ENCODE measurements at places on chromosomes 13 and 19. TPM values are rescaled to one million over a fixed set of nuclear protein-coding genes. Genes with fewer than 3 reads are reported as not detected.
A peak's percentile ranks its signal among the peaks of the same experiment; 100 is the strongest.

PNMA8A gene
- total RNA-seq: 68.1 TPM

DNA sequence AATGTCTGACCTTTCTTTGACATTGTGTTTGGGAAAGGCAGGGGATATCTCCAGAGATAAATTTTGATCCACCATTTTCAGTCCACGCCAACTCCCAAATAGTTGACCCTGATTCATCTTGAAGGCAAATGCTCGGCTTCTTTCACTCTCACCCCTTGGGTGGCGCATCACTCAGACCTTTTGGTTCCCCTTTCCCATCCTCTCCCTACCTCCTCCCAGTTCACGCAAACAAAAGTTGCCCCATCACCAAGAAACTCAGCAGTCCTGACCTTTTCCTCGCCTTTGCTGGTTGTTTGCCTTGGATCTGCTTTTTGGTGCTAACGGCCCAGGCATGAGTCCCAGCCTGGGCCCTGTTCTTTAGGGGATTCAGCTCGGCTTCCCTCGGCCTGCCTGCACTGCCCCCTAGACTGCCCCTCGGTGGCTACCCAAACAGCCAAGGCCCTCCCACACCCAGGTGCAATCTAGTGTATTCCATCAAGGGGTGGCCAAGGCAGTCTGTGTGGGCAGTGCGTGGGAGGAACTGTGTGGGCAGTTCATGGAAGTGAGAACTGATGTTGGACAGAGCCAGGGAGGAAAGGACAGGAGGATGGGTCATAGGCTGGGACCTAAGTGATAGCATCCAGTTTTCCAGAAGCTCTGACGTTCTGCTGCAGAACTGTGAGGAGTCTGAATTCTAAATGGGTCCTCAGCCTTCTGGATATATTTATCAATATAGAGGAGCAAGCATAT, 255.7 kb downstream of the DLEU7 start:
- DNase-seq: no peak

GRCh38 chr13:44237276-44237767, 136.3 kb upstream of the SERP2 start:
- DNase-seq: peak; percentile 64

DNA sequence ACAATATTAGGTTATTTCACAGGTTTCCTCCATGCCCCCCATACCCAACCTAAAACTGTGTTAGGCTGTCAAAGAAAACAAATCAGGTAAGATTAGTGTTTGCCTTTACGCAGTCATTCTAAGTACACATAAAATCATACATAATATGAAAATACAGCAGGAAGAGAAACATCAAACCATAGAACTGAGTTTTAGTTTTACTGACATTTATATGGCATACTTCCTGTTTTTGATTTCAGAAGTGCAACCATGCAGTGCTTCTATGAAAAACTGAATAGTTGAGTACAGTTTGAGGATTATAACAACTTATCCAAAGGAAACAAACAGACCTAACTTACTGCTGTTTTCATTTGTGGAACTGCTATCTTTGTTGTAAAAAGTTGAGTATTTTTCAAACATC, 91.3 kb downstream of the KCNRG start:
- DNase-seq: no peak

ADPRHL1 gene
- total RNA-seq: 1.2 TPM

ATP4B gene
- total RNA-seq: not detected

- no peak for DNase-seq
Measured at GRCh38 chr13:75600371-75600770, 35.8 kb upstream of the LMO7 start.

DNA sequence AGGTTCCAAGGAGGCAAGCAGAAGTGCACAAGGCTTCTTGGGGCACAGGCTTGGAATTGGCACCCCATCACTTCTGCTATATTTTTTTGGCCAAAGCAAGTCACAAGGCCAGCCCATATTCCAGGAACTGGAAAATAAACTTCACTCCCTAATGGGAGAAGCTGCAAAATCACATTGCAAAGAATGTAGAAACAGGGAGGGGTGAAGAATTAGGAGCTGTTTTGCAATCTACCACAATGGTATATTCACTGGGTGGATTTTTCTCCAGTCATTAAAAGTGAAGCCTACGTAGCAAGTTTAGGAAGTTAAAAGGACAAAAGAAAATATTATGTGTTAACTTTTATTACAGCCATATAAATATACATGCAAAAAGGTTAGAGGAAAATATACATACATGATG, 464.8 kb downstream of the COG6 start:
- no peak for DNase-seq

- no peak for DNase-seq
Measured at GRCh38 chr19:35231956-35232645, 3.6 kb upstream of the FAM187B start.

- no peak for DNase-seq
Measured at GRCh38 chr13:73945382-73945781, 188.8 kb downstream of the KLF12 start.

GRCh38 chr13:103692442-103692841, 626.2 kb upstream of the SLC10A2 start:
- DNase-seq: no peak

GRCh38 chr19:10521461-10522171, 4.4 kb upstream of the S1PR5 start:
- no peak for DNase-seq

GPC6 gene
- total RNA-seq: 9.0 TPM

- no peak for DNase-seq
Measured at GRCh38 chr13:48842316-48842715, 133.4 kb upstream of the FNDC3A start.

DNA sequence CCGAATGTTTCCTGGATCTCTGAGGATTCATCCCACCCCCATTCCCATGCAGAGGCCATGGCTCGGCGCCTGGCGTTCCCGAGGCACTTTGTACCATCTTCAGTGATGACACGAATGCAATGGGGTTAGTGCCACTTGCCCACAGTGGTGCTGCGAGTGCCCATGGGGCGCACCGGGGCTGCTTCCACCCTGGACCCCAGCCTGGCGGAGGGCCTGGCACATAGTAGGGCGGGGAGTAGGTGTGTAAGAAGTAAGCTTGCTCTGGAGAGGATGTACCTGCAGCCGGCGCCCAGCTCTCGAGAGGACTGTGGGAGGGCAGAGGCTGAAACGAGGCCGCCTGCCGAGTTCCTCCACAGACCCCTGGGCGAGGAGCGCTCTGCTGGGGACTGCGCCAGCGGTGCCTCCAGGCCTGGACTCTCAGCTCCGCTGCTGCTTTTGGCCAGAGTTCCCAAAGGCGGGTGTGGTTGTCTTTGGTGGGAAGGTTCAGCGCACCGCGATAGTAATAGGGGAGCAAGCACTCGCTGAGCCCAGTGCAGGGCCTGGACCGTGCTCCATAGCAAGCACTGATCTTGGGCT, 5.5 kb upstream of the HAMP start:
- no peak for DNase-seq

DNA sequence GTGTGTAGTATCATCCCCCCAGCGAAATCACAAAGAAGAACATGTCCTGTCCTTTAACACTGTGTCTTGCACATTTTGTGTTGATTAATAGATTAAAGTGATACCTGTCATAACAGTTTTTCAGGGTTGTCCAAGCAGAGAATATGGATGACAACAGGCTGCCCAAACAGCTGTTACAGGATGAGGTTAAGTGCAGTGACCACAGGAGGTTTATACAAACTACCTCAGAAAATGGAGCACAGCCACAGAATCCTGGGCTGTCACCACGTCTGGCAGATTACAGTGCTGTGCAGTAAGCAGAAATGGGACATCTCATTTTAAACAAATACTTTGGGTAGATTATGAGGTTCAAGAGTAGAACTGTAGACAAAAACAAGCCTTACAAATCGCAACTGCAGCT, 575.6 kb downstream of the DCT start:
- DNase-seq: no peak
